Activated CD4-positive, alpha-beta memory T cell treated with anti-CD3 and anti-CD28 coated beads for 36 hours (primary cell): ENCODE measurements at places on chromosomes 4 and X. TPM values are rescaled to one million over a fixed set of nuclear protein-coding genes. Genes with fewer than 3 reads are reported as not detected.

Gene TRIM60
- not detected for total RNA-seq

Gene LNX1
- total RNA-seq: not detected

DNA sequence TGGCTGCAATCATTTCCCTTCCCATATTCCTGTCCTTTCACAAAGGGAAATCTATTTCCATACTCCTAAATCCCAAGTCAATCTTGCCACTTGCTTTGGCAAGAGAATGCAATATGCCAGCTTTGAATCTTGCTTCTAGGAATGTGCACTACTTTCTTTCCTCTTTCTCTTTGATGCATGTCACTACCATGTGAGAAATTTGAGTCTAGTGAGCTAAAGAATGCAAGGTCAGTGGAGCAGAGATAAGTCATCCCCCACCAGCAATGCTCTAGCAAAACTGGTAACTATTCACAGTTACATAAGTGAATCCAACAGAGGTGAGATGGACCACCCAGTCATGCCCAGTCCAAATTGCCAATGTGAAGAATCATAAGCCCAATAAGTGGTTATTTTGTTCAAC is 910.4 kb downstream of the RAB28 start:
- DNase-seq: no peak
- no peaks in the 10 kb centered on the region for H3K4me1 ChIP-seq
- H3K4me3 ChIP-seq: no peak overlapping the region
- H3K27ac ChIP-seq: no peak overlapping the region

- H3K4me1 ChIP-seq: peaks cover 64% of the 10 kb centered on the region
- H3K4me3 ChIP-seq: no peak overlapping the region
- no peak for DNase-seq
- H3K36me3 ChIP-seq: peaks cover 2% of the 10 kb centered on the region
Observed at GRCh38 chr4:98612318-98613250, 45.8 kb downstream of the TSPAN5 start.

DNA sequence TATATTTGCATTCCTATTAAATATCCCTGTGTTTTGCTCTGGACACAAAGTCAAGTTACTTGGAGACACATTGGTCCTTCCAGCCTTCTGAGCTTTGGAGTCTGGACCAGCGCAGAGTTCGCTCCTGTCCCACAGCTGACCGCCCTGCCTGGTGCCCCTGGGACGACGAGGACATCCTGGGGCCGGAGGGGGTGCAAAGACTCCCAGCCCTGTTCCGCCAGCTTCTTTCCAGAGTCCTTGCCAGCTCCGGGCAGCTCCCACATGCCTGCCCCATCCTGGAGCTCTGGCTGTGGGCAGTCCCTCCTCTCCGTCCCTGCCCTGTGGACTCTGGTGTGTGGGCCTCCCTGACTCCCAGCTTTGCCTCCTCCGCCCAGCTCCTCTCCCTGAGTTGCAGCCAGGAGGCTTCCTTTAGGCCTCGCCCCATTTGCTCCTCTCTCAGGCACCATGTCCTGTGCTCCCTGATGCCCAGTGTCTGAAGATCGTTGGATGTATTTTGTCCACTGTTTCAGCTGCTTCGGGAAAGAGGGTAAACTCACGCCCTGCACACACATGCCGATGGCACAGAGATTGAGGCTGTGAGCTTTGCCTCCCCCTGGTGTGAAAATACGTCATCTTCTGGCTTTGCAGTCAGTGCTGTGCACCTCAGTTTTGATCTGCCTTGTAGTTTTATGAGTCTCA is 4.9 kb upstream of the PCGF3 start:
- no peaks in the 10 kb centered on the region for H3K36me3 ChIP-seq
- no peak overlapping the region for H3K4me3 ChIP-seq
- no peaks in the 10 kb centered on the region for H3K27me3 ChIP-seq

DNA sequence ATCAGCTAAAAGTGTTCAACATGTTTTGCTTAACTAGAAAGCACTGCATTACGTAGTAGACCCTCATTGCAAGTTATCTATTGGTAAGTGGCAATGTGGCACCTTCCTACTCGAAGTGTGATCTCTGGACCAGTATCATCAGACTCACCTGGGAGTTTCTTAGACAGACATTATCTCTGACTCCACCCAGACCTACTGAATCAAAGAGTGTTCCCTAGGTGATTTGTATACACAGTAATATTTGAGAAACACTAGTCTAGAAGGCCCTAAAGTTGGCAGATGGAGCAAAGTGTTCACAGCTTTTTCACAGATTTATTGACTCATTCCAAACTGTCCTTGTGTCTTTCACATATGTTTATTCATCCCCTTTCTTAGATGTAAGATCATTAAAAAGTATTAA is 35.7 kb downstream of the SHROOM4 start:
- no peaks in the 10 kb centered on the region for H3K4me1 ChIP-seq
- no peak overlapping the region for H3K4me3 ChIP-seq
- no peak overlapping the region for H3K27ac ChIP-seq
- DNase-seq: no peak
- H3K27me3 ChIP-seq: peaks cover 7% of the 10 kb centered on the region
- no peaks in the 10 kb centered on the region for H3K36me3 ChIP-seq

DNA sequence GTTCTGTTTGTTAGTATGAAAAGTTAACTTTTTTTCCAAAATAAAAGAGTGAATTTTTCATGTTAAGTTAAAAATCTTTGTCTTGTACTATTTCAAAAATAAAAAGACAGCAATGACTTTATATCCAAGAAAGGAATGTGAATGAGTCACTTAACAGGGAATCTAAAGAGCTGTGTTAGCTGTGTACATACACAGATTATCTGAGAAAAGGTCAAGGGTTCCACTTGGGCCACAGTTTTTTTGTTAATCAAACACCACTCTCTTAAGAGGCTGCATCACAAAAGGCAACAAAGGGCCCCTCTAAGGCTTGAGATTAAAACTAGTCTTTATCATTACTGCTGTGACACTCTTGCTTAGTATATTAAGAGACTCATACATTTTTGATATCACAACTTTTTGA is 82.1 kb downstream of the FIP1L1 start:
- peaks cover 44% of the 10 kb centered on the region for H3K36me3 ChIP-seq
- no peaks in the 10 kb centered on the region for H3K4me1 ChIP-seq
- H3K4me3 ChIP-seq: no peak overlapping the region
- no peak for DNase-seq

DNA sequence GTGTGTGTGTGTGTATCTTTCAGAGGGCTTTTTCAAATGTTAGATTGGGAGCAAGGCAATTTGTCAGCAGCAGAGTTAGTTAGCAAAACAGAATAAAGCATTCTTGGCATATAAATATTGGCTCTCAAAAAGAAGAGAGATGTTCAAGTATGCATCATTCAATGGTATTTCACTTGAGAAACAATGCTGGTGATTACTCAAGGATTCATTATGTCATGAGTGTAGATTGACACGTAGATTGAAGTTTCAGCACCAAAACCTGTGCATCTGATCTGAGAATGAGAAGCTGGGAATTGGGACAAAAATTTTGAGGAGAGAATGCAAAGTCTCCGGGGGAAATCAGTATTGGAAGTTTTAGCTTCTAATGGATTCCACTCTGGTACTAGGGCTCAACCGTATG is 241.4 kb downstream of the FRMPD4 start:
- no peaks in the 10 kb centered on the region for H3K36me3 ChIP-seq
- no peak overlapping the region for H3K27ac ChIP-seq
- no peaks in the 10 kb centered on the region for H3K4me1 ChIP-seq
- H3K4me3 ChIP-seq: no peak overlapping the region
- H3K27me3 ChIP-seq: no peaks in the 10 kb centered on the region
- no peak for DNase-seq

DNA sequence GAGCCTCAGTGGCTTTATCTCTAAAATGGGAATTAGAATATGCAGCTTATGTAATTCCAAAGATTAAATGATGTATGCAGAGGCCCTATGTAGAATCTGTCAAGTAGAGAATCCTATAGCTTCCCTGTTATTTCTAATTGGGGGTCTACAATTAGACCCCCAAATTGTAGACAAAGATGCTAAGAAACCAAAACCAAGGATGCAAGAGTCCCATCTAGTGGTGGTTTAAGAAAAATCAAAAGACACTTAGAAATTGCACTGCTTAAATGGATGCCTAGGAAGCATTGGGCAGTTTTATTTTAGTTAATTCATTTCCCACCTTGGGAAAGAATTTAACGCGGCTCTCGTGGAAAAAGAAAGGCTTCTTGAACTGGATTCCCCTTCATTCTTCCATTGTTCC is 115.2 kb downstream of the GABRA2 start:
- H3K27me3 ChIP-seq: no peaks in the 10 kb centered on the region
- DNase-seq: no peak
- no peak overlapping the region for H3K4me3 ChIP-seq
- no peaks in the 10 kb centered on the region for H3K4me1 ChIP-seq
- H3K36me3 ChIP-seq: no peaks in the 10 kb centered on the region
